Stimulated activated CD4-positive, alpha-beta T cell treated with anti-CD3 and anti-CD28 coated beads, Interleukin-12 subunit alpha, Interleukin-12 subunit beta, amount 100 ng/mL, for 4 hours (primary cell): ENCODE measurements at places on chromosomes 5 and 9.

DNA sequence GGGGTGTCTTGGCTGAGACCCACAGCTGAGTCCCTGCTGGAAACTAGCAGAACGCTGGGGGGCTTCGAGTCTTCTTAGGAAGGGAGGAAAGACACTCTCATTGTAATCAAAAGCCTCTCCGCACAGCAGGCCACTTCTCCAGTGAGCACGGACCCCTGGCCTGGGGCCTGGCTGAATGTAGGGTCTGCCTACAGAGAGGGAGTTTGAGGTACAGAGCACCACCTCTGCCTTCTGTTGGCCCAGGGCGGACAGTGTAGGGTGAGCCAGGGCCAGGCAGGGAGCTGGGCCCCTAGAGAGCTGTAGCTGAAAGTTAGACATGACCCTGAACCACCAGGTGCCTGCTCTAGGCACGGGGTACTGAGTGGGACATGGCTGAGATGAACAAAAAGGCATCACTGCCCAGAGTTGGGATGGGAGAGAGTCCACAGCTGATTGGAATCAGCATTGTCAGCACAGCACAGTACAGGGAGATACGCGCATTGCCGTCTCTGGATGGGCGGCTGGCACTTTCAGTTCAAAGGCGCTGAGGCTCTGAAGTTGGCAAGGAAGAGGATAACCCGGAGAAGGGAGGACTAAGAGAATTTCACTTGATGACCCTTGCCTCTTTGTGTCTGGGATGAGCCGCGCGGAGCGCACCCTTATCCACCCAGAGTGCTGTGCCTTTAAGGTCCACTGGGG, 363 bp upstream of the SLC25A48 start:
- no peak for DNase-seq

DNA sequence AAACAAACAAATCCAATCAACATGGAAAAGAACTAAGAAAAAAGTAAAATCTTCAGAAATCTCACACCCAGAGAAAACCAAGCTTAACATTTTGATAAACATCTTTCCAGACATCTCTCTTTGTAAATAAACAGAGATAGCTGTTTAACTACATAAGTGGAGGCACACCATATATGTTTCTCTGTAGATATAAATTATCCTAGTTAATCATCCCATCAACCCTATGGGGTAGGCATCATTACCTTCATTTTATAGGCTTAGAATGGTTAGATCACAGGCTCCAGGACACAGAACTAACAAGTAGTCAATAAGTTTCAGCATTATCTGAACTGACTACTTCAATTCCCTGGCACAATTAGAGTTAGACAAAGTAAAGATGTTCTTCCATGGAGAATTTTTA, 22.4 kb upstream of the NDFIP1 start:
- DNase-seq: no peak

GRCh38 chr9:122186301-122186700, 26.6 kb downstream of the MORN5 start:
- DNase-seq: no peak

GRCh38 chr9:34572092-34572491, 17.4 kb downstream of the CNTFR start:
- no peak for DNase-seq

- no peak for DNase-seq
These were observed 104.3 kb upstream of the PCSK1 start for GRCh38 chr5:96537386-96537785.

DNA sequence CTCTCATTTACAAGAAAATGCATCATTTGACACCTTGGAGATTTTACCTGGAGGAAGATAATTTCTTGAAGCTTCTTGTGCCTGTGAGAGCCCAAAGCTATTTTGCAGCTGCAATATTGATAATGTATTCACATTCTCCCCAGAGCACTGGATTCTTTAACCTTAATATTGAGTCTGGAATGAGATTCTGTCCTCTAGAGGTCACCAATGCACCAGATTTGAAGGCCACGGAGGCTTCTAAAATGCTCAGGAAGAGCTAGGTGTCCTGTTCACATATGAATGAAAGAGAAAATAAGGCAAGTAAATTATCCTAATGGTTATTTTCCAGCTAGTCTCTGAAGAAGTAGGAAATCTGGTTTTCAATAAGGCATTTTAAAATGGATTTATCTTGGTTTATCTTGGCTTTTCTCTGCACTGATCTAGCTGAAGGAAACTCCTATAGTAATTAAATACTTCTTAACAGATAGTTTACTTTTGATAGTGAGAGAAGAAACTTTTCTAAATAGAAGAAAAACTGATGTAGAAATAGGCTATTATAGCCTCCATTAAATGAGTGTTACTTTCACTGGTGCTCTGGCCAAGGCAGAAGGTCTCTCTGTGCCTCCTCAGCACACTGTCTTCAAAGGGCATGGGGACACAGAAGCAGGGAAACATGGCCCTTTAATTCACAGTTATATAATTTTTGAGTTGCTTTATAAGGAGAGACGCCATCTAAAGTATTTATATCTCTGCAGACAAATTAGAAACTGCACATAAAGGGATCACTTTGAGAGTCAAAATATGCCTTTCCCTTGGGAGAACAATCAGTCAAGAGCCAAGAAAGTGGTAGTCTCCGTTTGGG, 297.0 kb upstream of the ACTBL2 start:
- no peak for DNase-seq
